Esophagus muscularis mucosa (tissue), 4 donors: ENCODE measurements at places on chromosomes 2 and 18. TPM values are rescaled to one million over a fixed set of nuclear protein-coding genes. Genes with fewer than 3 reads are reported as not detected.

Gene CROCC2
- not detected for total RNA-seq

DNA sequence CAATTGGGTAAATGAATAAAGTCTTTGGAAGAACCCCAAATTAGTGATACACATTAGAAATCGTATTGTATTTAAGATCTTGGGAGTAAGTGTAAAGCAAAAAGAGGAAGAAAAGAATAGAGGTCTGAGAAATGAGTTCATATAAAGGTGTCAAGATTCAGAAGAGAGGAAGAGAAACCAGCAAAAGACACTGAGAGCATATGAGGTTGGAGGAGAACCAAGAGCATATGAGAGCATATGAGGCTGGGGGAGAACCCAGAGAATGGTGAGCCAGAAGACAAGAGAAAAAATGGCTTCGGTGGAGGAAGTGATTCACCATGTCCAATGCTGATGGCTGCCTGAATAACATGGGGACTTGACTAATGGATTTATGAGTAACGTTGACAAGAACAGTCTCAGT is 620.1 kb upstream of the GCFC2 start:
- H3K36me3 ChIP-seq = no peaks in the 10 kb centered on the region
- no peak overlapping the region for H3K4me3 ChIP-seq
- no peak for DNase-seq
- H3K27ac ChIP-seq = no peak overlapping the region
- no peaks in the 10 kb centered on the region for H3K27me3 ChIP-seq

- H3K27ac ChIP-seq = peak overlapping the region; percentile 93
- no peaks in the 10 kb centered on the region for H3K27me3 ChIP-seq
- H3K36me3 ChIP-seq = no peaks in the 10 kb centered on the region
- H3K4me3 ChIP-seq = peak overlapping the region; percentile 95
Observed at GRCh38 chr2:113755835-113756354, 547 bp downstream of the SLC35F5 start.

- no peak for DNase-seq
- H3K36me3 ChIP-seq = no peaks in the 10 kb centered on the region
- H3K27ac ChIP-seq = no peak overlapping the region
- H3K4me3 ChIP-seq = no peak overlapping the region
Observed at GRCh38 chr18:32763293-32763692, 9.5 kb downstream of the KLHL14 start.

Gene TPO
- 7.1 TPM for total RNA-seq

DNA sequence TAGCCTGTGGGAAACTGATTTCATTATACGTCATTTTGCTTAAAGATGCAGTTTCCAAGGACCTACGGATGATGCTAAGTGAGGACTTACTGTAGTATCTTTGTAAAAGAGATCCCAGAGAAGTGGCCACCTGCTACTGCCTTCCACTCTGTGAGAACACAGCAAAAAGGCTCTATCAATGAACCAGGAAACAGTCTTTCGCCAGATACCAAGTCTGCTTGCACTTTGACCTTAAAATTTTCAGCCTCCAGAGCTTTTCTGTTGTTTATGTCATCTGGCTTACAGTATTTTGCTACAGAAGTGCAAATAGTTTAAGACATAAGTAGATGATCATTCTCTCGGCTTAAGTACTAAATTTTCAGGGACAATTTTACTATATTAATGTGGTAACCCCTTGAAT is 847.9 kb upstream of the CHAC2 start:
- no peak overlapping the region for H3K27ac ChIP-seq
- no peaks in the 10 kb centered on the region for H3K27me3 ChIP-seq
- no peak overlapping the region for H3K4me3 ChIP-seq
- DNase-seq = no peak
- no peaks in the 10 kb centered on the region for H3K4me1 ChIP-seq
